Activated CD8-positive, alpha-beta memory T cell treated with anti-CD3 and anti-CD28 coated beads for 24 hours (primary cell): ENCODE measurements at places on chromosomes 3 and 15.

DNA sequence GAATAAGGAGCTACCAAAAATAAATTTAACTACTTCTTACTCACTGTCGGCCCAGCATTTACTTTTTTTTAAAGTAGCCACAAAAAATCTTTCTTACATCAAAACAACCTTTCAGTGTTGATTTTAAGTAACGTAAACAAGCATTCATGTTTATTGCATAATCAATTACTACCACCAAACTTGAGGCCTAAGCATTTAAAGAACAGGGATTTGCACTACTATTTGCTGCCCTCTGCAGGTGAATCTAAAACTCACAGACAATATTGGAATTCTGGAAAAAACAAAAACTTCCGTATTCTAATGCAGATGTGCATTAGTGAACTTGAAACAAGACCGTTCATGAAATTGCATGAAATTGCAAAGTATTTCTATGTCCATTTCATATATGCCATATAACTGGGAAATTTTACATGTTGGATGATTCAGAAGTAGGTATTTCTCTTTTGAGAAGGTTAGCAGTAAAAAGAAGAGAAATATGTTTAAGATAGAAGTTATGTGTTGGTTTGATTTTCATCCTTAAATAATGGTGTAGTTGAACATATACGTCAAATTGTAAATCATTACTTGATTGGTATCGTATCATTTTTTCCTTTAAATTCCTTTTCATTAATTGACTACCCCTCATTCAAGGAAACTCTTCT lies 55.6 kb downstream of the CGGBP1 start:
- DNase-seq: no peak

DNA sequence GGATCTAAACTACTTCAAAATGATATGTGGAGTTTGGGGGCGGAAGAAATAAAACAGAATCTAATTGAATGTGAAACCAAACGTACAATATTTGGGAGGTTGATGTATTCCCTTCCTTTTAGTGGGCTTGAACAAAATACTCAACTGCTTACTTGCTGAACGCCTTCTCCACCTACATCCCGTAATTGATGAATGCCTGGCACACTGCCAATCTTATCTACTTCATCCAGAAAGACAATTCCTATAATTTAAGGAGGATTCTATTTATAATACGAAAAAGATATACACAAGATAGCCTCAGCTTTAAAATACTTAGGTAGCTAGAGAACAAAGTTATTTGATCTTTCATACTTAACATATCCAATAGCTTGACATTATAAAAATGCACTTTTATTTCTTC lies 23.1 kb upstream of the PDCD7 start:
- DNase-seq: no peak

GRCh38 chr3:25094932-25095685 lies 333.0 kb upstream of the RARB start:
- no peak for DNase-seq

- DNase-seq: no peak
Measured at GRCh38 chr15:81126892-81127291, 7.2 kb upstream of the CFAP161 start.

- DNase-seq: no peak
Measured at GRCh38 chr3:7788881-7789280, 712.7 kb upstream of the LMCD1 start.

DNA sequence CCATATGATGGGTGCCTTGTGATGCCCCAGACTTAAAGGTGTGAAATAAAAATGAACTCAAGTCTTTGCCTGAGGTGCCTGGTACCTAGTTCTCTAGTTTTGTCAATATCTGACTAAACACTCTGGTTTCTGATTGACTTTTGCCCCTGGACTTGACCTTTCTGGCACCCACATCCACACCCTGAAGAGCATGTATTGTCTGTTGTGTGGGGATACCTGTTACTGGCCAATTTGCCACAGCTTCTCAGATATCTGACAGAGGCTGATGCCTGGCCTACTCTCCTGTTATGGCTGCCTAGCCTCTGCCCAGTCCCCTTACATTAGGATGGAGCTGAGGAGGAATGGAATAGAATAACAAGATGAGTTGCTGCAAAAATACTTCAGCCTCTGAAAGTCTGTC lies 3.6 kb downstream of the ZBTB38 start:
- DNase-seq: no peak

- DNase-seq: no peak
Measured at GRCh38 chr3:73563896-73564582, 60.7 kb downstream of the PDZRN3 start.

DNA sequence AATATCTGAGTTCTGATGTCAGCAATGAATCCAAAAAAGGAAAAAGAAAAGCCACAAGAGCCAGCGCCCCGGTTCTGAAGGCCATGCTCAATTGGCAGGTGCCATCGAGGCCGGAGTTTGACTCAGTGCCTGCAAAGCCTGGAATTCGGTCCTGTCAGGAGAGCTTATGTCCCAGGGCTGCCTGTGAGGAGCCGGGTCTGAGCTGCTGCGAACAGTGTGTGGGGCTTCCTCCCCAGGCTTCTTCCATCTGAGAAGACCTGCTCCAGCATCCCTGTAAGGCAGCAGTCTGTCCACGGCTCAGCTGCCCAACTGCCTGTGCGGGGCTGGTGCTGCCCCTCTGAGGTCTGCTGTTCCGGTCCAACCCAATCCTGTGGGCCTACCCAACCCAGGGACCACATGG lies 46.1 kb downstream of the ROPN1B start:
- no peak for DNase-seq

- DNase-seq: no peak
Measured at GRCh38 chr3:102415553-102415952, 19.3 kb upstream of the ZPLD1 start.

DNA sequence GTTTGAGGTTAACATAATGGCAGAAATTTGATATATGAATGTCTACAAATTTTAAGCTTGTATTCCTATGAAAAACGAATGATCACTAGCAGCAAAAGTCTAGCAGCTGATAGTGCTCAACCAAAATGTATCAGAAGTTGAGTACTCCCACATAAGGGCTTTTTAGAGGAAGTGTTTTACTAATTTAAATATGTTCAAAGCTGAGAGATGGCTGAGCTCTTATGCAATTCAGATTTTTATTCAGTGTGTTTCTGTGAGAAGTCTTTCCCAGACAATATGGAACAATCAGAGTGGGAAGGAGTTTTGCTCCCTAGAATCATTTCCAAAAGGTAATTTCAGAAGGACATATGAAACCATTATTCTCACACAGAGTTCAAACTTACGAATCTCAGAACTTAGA lies 327.0 kb downstream of the ZPLD1 start:
- no peak for DNase-seq

GRCh38 chr3:127865941-127866340 lies 43.6 kb upstream of the MGLL start:
- DNase-seq: no peak

DNA sequence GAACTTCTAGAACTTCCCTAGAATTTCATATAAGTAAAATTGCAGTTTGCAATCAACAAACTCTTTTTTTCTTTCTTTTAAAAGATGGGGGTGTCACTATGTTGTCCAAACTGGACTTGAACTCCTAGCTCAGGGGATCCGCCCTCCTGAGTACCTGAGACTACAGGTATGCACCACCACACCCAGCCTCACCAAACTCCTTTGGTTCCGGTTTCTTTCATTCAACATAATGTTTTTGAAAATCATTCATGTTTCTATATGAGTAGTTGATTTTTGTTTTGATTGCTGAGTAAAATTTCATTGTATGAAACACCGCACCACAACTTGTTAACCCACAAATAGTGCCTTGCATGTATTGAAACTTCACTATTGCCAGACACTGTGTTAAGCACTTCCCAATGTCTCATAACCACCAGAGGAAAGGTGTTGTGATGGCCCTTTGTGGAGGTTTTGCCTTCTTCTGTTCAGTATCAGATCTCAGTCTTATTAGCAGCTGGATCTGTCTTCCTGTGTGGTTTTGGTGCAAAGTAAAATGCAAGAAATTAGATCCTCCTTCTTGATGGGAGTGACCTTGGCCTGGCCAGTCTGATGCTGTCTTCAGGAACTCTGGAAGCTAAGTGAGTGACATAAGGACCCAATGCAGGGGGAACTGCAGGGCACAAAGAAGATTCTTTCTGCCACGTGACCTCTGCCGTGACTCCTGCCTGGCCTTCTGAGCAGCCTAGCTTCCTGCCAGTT lies 78.8 kb upstream of the UBE2E1 start:
- no peak for DNase-seq

DNA sequence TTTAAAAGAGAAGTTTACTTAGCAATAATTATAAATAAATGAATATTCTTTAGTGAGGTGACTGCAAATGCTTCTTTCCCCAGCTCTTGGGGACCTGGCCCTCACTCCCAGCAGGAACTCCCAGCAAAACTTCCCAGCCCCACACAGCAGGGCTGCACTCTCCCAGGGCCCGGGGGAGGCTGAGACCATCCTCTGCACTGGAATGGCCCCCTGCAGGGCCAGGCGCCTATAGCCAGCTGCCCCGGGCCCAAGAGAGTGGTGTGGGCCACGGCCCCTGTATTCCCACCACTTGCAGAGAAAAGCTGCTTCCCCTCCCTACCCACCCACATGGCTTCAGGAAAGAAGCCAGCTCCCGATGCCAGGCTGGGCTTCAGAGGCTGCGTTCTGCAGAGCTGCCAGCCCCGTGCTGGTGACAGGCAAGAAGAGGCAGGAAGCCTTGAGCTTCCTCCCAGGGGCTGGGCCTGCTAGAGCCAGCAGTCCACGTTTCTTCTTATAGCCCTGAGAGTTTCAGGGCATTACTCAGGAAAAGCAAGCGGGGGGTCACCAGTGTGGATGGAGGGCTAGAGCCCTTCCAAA lies 20.0 kb downstream of the IDH2 start:
- no peak for DNase-seq

- no peak for DNase-seq
Measured at GRCh38 chr15:83483612-83484011, 36.5 kb downstream of the SH3GL3 start.

- DNase-seq: no peak
Measured at GRCh38 chr15:96160269-96160668, 170.2 kb upstream of the NR2F2 start.

GRCh38 chr15:36434177-36434576 lies 145.2 kb upstream of the CDIN1 start:
- DNase-seq: no peak

- DNase-seq: no peak
Measured at GRCh38 chr3:31184261-31185061, 290.0 kb upstream of the GADL1 start.

- DNase-seq: peak; percentile 59
Measured at GRCh38 chr15:67794832-67795574, 30.3 kb upstream of the SKOR1 start.

DNA sequence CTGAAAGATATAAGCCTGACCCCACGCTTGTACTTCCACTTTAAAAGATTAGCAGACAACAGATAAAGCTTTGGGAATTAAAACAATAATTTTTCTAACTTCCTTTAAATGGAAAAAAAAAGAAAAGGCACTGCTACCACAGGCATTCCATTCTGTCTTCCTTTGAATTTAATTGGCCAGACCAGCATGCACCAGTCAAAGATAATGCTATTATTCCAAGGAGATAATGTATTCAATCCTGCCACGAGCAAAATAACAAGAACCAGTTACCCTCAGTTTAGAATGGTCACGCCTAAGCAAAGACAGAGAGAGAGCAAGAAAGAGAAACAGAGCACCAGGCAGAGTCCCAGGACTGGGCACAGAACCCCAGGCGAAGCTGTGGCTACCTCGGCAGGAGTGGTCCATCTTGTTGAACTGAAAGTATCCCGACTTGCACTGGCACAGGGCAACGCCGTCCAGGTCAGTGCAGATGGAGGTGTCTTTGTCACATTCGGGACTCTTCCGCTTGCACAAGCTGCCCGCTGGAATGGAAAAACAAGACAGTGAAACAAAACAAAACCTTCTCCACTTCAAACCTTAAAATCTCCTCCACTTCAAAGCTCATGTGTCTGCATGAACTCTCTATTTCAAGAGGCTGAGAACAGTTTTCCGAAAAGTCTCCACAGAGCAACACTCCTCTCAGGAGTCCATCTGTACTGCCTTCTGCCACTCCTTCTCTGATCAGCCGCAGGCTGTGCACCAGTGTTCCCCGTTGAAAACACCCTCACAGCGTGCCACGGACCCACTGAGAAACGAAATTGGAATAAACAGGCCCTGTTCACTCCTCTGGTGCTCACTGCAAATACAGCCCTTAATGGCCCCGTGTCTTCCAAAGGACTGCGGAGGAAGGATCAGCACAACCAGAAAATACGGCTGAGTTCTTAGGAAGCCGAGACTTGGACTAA lies 58.2 kb downstream of the HEG1 start:
- no peak for DNase-seq
